ENCODE measurements at places on chromosomes 4 and X. TPM values are rescaled to one million over a fixed set of nuclear protein-coding genes. Genes with fewer than 3 reads are reported as not detected.
A peak's percentile ranks its signal among the peaks of the same experiment; 100 is the strongest.

PHEX gene
- total RNA-seq: 1.1 TPM

- DNase-seq: peak; percentile 54
These were observed 9.4 kb downstream of the FHIP1A start for GRCh38 chr4:151418385-151418784.

DNA sequence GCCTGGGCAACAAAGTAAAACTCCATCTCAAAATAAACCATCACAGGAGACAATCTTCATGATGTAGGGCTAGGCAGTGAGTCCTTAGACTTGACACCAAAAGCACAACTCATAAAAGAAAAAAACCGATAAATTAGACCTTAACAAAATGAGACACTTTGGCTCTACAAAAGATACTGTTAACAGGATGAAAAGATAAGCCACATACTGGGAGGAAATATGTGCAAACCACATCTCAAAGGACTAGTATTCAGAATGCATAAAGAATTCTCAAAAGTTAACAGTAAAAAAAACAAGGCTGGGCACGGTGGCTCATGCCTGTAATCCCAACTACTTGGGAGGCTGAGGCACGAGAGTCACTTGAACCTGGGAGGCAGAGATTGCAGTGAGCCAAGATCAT is 13.2 kb downstream of the EFHC2 start:
- no peak for DNase-seq

- DNase-seq: no peak
These were observed 53.4 kb downstream of the ABCG2 start for GRCh38 chr4:88104902-88105610.

CSAG3 gene
- not detected for total RNA-seq

GRCh38 chrX:22095286-22095685 is 63.2 kb downstream of the PHEX start:
- peak; percentile 15 for DNase-seq

DNA sequence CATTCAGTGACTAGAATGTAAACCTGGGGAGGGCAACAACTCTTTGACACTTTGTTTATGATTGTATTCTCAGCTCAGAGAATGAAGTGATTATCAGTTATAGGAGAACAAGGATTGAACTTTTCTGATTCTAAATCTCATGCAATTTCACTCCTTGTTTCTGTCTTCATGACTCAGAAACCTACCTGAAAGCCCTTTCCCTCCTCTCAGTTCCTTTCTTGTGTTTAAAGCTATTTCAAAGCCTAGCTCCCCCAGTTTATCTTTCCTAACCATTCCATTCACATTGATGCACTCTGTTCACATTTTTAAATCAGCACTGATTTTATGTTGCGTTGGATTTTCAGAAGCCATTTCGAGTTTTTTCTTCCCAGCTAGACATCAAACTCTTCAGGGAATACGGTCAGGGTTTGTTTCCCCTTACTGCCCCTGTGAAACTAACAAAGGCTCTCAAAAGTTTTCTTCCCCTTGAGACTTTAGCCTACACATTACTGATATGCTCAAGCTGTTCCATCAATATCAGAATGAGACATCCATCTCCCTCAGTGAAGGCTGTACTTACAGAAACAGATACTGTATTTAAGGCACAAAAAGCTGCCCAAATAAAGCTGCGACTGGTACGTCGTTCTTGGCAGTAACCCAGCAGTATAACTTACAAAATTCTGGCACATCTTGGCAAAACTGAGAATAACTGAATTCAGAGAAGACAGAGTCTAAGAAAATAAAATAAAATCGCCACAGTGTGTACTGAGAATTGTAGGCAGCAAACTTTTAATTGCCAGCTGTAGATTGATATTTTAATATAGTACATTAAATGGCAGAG is 31.0 kb downstream of the SRPX start:
- no peak for DNase-seq

GRCh38 chr4:151581570-151581969 is 172.6 kb downstream of the FHIP1A start:
- DNase-seq: no peak

Data from mucosa of gallbladder (tissue), 1 donor.